Stimulated activated CD8-positive, alpha-beta memory T cell treated with anti-CD3 and anti-CD28 coated beads, Interleukin-7, amount 100 ng/mL, for 1 hour (primary cell): ENCODE measurements at places on chromosomes 4 and X.

- no peak for DNase-seq
These were observed 28.6 kb upstream of the NSG1 start for GRCh38 chr4:4358093-4358854.

DNA sequence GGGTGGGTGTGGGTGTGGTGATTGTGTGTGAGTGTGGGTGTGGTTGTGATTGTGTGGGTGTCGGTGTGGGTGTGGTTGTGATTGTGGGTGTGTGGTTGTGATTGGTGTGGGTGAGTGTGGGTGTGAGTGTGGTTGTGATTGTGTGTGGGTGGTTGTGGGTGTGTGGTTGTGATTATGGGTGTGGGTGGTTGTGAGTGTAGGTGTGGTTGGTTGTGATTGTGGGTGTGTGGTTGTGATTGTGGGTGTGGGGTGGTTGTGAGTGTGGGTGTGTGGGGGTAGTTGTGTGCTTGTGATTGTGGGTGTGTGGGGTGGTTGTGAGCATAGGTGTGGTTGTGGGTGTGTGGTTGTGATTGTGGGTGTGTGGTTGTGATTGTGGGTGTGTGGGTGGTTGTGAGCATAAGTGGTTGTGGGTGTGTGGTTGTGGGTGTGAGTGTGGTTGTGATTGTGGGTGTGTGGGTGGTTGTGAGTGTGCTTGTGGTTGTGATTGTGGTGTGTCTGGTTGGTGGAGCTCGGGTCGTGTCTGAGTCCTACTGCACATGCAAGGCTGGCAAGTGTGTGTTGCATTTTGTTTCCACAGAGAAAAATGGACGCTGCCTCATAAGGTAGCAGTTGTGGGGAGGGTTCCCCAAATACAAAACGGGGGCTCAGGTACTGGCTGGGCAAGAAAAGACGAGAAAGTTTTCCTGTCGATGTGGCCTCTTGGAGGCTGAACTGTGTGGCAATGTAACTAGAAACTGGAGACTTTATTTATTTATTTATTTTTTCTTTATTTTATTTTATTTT is 116.7 kb downstream of the UBE2K start:
- no peak for DNase-seq

- no peak for DNase-seq
These were observed 102.6 kb downstream of the HS6ST2 start for GRCh38 chrX:132855780-132856341.

DNA sequence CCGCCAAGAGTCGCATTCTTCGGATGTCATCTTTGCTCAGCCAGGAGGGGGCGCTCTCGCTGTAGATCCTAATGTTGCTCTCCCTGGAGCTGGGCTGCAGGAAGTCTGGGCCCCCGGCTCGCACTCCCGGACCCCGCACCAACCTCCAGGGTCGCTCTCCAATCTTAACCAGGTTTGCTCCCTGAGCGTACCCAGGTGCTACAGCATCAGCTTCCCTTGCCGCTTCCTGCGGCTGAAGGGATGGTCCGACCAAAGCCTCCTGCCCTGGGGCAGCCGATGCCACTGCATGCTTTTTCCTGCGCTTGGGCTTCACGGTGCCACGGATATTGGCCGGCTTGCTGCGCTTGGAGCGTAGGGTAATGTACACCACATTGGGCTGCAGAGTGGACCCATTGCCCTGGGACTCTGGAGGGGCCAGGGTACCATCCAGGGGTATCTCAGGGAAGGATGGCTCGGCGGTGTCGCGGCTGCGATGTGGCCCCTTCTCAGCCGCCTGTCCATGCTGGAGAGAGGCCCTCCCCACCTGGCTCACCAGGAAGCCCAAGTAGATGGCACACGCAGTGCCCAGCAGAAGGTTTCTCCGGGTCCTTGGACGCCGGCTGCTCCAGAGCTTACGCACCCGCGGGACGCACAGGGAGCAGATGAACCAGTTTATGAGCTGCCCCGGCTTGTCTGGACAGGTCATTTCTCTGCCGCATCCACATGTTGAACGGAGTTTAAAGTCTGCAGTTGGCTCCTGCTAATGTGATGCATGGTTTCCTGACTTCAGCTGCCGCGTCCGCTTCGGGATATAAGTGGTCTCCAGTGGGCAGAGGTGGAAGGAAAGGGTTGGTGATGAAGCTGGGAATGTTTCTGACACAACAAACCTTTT is 1.9 kb downstream of the GASK1B start:
- DNase-seq, result no peak

DNA sequence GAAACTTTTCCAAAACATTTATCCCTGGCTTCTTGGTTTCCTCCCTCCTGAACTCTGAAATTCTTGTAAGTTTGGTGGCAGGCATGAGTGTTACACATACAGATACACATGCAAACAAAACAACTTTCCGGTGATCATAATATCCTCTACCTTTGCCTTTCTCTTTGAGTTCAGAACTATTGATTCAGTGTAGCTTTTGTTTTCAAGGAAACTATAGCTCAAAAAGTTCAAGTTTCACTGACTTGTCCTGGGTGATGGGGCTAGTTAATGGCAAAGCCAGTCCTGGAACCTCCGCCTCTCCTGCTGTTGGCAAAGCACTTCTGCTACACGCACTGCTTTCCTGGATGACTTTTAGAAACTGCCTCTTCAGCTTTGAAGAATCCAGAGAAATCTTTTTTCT is 177.3 kb upstream of the FAT1 start:
- no peak for DNase-seq

DNA sequence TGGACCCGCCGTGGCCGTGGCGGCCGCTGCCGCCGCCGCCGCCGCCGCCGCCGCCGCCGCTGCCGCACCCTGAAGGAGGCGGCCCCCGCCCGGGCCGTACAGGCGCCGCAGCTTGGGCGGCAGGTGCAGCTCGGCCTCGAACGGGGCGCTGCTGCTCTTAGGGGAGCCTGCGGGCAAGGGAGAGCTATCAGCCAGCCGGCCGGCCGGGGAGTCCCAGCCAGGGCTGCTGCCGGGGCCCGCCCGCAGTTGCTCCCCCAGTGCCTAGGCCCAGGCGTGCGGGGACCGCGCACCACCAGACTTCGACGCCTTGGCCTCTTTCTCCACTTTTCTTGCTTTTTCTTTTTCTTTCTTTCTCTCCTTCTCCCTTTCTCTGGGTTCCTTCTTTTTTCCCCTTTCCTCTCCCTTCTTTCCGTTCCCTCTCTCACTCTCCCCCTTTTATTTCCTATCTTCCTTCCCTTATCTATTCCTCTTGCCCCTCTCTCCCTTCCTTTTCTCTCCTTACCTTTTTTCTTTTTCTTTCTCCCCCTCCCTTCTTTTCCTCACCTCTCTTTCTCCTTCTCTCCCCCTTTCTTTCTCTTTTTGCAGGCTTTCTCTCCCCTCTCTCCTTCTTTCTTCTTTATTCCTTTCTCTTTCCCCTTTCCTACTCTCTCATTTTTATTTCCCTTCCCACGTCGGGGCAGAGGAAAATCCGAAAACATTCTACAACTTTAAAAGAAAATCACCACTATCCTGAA is 2.0 kb downstream of the ARX start:
- no peak for DNase-seq

DNA sequence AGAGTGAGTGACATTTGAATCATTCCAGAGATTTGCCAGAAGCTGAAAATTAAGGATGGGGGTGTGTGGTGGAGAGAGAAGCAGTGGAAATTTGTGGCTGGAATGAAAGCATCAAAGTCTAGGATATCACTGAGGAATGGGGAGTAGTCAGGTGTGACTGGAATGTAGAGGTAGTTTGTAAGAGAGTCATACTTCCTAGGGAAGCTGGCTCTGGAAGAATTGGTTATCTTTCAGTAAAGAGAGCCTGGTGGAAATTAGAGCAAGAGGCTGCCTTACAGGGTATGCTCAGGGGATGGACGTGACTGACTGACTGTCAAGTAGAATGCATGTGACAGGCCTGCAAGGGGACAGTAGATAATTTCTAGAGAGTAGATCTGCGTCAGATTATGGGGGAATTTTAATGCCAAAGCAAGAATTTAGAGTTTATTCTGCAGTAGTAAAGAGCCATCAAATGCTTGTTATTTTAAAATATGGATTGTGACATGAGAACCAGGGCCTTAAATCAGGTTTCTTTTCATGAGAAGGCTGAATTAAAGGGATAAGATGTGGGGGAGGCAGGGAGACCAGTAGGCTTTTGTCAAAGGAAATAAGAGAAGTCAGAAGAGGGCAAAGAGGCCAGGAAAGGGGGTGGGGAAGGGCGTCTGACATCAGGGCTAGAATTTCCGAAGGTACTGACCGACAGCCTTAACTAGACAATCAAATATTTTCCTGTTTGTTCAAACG is 109.9 kb downstream of the AFF1 start:
- no peak for DNase-seq

DNA sequence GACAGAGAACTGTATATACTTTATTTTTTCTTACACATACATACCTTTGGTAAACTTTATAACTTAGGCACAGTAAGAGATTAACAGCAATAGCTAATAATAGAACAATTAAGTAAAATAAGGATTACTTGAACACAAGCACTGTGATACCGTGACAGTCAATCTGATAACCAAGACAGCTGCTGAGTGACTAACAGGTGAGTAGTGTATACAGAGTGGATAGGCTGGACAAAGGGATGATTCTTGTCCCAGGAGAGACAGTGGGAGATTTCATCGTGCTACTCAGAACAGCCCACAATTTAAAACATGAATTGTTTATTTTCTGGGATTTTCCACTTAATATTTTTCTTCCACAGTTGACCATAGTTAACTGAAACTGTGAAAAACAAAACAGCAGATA is 411.8 kb downstream of the PPP1R2C start:
- no peak for DNase-seq

DNA sequence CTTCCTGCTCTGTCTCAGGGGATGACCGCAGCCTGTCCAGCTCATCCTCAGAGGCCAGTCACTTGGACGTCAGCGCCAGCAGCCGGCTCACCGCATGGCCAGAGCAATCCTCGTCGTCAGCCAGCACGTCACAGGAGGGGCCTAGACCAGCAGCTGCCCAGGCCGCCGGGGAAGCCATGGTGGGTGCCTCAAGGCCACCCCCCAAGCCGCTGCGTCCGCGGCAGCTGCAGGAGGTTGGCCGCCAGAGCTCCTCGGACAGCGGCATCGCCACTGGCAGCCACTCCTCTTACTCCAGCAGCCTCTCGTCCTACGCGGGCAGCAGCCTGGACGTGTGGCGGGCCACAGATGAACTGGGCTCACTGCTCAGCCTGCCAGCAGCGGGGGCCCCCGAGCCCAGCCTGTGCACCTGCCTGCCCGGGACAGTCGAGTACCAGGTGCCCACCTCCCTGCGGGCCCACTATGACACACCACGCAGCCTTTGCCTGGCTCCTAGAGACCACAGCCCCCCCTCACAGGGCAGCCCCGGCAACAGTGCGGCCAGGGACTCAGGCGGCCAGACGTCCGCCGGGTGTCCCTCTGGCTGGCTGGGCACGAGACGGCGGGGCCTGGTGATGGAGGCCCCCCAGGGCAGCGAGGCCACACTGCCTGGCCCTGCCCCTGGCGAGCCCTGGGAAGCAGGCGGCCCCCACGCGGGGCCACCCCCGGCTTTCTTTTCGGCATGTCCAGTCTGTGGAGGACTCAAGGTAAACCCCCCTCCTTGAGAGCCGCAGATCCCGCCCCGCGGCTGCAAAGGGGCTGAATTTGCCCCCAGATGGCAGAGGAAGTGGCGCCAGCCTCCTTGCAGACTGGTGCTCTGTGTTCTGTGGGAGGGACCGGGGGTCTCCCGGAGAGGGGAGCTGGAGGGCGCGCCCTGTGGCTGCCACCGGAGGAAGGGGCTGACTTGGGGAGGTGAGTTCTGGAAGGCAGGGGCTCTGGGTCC is 29.9 kb downstream of the DOK7 start:
- DNase-seq, result no peak

DNA sequence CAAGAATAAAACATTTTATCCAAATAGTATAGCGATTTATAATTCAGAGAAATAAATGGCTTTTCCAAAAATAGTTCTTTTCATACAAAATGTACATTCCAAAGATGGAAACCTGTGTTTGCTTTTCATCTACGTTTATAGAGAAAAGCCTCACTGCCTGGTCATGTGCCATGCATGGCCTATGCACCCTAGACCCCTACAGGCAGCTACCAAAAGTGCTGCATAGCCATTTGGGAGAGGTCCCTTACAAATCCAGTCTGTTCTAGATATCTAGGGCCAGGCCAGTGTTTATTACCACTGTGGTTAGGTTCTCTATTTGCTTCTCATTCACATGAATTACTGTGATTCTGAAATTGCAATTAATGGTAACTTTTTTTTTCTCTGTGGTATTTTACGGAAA is 17.2 kb downstream of the HMGB2 start:
- no peak for DNase-seq

DNA sequence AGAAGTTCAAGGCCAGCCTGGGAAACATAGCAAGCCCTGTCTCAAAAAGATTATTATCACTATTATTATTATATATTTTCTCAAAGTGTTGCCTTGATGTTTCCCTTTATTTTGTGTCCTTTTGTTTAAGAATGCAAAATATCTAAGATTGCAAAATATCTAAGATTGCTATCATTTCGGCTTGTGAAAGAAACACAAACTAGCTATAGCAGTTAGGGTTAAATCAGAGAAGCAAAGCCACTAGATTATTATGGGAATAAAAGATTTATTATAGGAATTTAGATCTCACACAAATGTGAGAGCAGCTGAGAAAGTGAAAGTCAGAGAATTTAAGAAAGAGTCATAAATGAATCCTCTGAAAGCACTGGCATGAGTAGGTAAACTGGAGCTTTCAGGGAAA is 18.0 kb upstream of the TMEM184C start:
- DNase-seq, result no peak

DNA sequence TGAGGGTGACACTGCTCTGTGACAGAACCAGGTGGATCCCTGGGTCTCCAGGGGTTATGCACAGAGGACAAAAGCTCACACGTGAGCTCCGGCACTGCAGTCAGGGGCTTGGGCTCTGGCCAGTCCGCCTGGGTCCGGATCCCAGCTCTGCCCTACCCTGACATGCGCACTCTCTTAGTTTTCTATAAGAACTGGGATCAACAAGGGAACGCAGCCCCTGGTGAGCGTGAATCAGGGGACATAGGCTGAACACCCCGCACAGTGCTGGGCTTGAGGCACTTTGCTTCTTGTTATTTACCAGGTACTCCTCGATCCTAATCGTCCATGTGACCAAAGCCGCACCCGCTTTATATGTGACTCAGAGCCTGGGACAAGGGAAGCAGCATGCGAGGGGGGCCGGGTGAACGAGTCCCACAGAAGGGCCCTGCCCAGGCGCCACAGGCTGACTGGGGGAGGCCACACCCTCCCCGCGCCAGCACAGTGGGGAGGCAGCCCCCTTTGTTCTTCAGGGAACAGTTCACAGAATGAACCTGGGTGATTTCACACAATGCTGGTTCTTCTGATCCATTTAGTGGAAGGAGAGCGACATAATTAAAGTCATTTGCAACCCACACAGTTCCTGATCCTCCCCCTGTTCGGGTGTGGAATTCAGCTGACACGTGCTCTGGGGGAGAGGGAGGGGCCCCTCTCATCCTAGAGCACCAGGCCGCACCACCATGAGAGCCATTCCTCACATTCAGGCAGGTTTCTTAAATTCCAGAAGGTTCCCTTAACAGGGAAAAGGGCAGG is 55.5 kb downstream of the WFS1 start:
- DNase-seq, result no peak

DNA sequence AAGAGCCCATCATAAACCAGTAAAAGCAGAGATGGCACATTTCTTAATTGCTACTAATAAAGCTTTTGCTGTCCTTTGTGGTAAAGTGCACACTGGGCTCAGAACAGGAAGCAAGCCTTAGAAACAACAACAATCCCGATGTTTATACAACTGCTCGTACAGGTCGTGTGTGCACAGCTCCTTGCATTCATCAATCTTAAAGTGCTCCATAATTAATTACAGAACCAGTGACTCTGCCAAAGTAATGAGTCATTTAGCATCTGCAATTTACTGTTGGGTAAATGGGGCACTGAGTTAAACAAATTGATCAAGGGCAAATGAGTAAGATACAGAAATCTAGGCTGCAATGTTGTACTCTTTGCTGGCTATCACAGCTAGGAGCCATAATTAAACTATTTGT is 61.3 kb upstream of the TXK start:
- no peak for DNase-seq

GRCh38 chrX:16882702-16883486 is 12.7 kb upstream of the RBBP7 start:
- DNase-seq, result peak; percentile 54
